ENCODE measurements at places on chromosomes 11 and 22.

DNA sequence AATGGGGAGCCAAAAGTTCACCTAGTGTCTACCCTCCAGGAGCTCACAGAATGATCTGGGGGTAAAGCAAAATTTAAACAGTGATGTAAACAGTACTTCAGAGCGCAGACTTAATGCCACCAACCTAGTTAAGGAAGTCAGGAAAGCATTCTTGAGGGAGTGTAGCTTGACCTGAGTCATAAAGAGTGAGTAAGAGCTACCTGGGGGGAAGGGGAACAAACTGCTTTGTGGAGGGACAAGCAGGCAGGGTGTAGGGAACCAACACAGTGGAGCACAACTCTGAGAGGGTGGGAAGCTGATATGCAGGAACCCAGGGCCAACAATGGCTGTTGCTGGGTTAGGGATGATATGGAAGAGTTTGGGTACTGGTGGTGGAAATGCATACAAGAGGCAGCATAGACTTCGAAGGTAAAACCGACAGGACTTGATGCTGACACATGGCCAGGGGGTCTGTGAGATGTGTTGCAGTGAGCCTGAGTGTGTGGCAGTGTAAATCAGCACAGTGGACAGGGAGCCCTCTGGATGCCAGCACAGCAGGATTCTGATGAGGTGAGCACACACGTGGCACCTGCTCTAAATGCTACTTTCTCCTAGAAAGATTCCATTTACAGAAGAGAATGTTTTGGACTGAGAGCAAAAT lies 58.3 kb upstream of the CYP2D6 start:
- DNase-seq: no peak

- no peak for DNase-seq
Observed at GRCh38 chr22:27105142-27106025, 448.0 kb downstream of the MIAT start.

DNA sequence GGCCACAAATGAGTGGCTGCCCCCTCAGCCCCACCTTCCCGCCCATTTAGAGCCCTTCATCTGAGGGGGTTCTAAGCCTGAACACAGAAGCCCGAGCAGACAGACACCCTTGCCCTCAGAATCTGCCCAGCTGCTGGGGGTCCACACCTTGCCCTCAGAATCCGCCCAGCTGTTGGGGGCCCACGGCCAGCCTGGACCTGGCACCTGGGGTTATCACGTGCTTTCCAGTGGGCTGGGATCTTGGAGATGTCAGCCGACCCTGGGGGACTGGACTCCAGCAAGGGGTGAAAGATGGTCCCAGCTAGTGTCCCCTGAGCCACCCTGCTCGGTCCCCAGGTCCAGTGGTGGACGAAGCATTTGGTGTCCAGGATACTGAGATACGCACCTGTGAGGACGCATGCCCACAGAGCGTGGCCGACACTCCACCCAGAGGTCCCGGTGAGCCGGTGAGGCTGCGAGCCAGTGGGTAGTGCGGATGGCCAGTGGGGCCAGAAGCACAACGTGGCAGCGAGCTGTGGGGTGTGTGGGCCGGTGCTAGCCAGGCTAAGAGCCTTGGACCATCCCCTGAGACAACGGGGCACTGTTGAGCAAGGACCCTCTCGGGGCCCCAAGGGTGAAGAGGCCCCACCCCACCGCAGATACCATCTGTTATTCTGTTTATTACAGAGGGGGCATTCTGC lies 3.1 kb upstream of the CTSD start:
- no peak for DNase-seq

- no peak for DNase-seq
Observed at GRCh38 chr22:30433773-30434172, 8.2 kb downstream of the MTFP1 start.

GRCh38 chr11:130651066-130651855 lies 202.8 kb downstream of the ADAMTS15 start:
- no peak for DNase-seq

GRCh38 chr11:128956401-128957201 lies 13.9 kb upstream of the TP53AIP1 start:
- DNase-seq: no peak

DNA sequence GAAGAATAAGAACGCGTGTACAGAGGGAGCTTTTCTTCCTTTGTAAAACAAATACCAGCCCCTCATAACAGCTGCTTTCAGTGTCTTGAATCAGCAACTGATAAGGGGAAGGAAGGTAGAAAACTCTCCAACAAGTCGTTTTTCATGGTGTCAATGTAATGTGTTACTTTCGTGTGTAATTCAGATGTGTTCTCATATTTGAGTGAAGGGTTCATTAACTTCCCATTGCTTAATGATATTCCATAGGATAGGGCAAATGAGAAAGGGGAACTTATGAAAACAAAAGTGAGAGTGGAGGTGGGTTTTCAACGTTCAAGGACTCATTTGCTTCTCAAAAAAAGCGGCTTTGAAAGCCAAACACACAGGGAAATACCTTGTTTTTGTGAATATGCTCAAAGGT lies 452.1 kb downstream of the NTM start:
- DNase-seq: no peak

GRCh38 chr11:85114786-85115185 lies 512.4 kb downstream of the DLG2 start:
- DNase-seq: no peak
